CD8-positive, alpha-beta memory T cell (primary cell): ENCODE measurements at places on chromosomes 16 and 17. TPM values are rescaled to one million over a fixed set of nuclear protein-coding genes. Genes with fewer than 3 reads are reported as not detected.

The OSGIN1 gene
- 0.86 TPM for total RNA-seq

The FLYWCH2 gene
- total RNA-seq: 24.7 TPM

The SF3B3 gene
- total RNA-seq: 605 TPM

The PRSS27 gene
- 1.3 TPM for total RNA-seq

The CA7 gene
- not detected for total RNA-seq

The TAT gene
- total RNA-seq: not detected

The CYBA gene
- total RNA-seq: 237 TPM

The MTMR4 gene
- 91.8 TPM for total RNA-seq

The NLRP1 gene
- total RNA-seq: 35.2 TPM

The GINS2 gene
- total RNA-seq: 68.7 TPM

The CD300H gene
- total RNA-seq: not detected

The CCL17 gene
- total RNA-seq: 18.6 TPM

The MT1A gene
- total RNA-seq: not detected

The FAM20A gene
- total RNA-seq: not detected

The SLC5A11 gene
- total RNA-seq: 0.15 TPM

The PLK1 gene
- total RNA-seq: 48.3 TPM

The FA2H gene
- not detected for total RNA-seq

The PLXDC1 gene
- 2.5 TPM for total RNA-seq

The IKZF3 gene
- total RNA-seq: 126 TPM

The CTF1 gene
- 0.33 TPM for total RNA-seq

The SMIM36 gene
- total RNA-seq: not detected

The ITGAL gene
- total RNA-seq: 333 TPM

The TPSG1 gene
- total RNA-seq: not detected

The KRTAP2-1 gene
- not detected for total RNA-seq

The UMOD gene
- not detected for total RNA-seq

The GNG13 gene
- not detected for total RNA-seq

The KRT15 gene
- not detected for total RNA-seq

The NPIPA2 gene
- 0.71 TPM for total RNA-seq

The CBX2 gene
- 2.2 TPM for total RNA-seq

The ASIC2 gene
- not detected for total RNA-seq

The INCA1 gene
- 0.37 TPM for total RNA-seq

The DBF4B gene
- total RNA-seq: 16.1 TPM

The C16orf54 gene
- 33.3 TPM for total RNA-seq

The WDR59 gene
- 56.5 TPM for total RNA-seq

The TNFSF12 gene
- total RNA-seq: 18.6 TPM

The GP2 gene
- not detected for total RNA-seq

The NECAB2 gene
- not detected for total RNA-seq

The NBR1 gene
- total RNA-seq: 44.3 TPM

The SPATA22 gene
- total RNA-seq: not detected

The PCGF2 gene
- total RNA-seq: 0.72 TPM

The CSH2 gene
- not detected for total RNA-seq

The CDC6 gene
- total RNA-seq: 107 TPM

The ODF4 gene
- not detected for total RNA-seq

The MYOCD gene
- total RNA-seq: not detected

The PARD6A gene
- 16.7 TPM for total RNA-seq
